Muscle of back (tissue), 13 donors: ENCODE measurements at places on chromosomes 3 and 15.
A peak's percentile ranks its signal among the peaks of the same experiment; 100 is the strongest.

- DNase-seq = no peak
Measured at GRCh38 chr3:101119535-101119934, 126.3 kb upstream of the ABI3BP start.

- peak; percentile 4 for DNase-seq
Measured at GRCh38 chr3:23112491-23112890, 90.6 kb upstream of the UBE2E2 start.

DNA sequence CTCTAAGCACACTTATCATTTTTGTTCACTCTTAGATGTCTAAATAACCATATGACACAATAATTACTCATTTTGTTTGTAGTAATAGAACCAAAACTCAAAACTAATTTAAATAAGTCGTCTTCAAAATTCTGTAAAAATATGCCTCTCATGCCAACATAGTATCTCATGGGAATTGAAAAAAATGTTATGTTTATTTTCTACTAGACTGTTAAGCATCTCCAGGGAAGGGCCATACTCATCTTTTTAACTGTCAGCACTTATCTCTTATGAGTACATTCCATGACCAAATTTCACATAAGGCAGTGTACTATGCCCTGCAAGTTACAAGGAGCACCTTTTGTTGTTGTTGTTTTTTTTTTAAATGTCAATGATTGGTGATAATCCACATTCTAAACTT lies 18.3 kb upstream of the USF3 start:
- no peak for DNase-seq

DNA sequence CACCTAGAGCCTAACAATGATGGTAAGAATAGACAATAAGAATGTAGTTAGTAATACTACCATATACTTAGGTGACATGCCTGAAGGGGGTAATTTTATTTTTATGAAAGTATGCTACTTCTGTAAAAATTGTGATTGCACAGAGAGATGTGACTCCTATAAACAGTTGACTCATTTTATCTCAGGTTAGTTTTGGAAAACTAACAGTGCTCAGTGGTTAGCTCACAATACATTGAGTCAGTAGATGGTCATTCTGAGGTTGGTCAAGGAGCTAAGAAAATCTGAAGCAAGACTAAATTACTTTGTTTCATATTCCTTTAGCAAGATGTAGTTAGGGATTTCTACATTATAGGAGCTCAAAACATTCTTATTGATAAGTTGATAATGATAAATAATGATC lies 271.0 kb downstream of the EDEM1 start:
- DNase-seq = no peak

- no peak for DNase-seq
Measured at GRCh38 chr15:25838191-25838870, 24.8 kb downstream of the ATP10A start.

DNA sequence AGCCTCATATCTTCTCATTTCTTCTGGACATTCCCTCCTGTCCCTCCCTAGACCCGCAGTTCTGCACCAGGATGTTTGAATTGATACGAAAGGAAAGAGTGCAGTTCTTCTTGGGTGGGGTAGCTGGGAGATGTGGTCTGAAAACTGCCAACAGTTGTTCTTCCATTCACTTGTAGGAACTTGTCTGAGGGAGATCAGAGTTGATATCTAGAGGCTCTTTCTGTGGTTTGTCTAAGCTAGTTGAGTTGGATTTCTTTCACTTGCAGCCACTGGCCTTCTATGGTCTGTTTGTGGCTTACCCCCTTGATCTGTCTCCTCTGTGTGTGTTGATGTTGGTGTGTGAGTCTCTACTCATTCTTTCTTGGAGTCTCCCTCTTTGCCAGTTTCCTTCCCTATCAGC lies 42.5 kb upstream of the PIK3CB start:
- DNase-seq = no peak

DNA sequence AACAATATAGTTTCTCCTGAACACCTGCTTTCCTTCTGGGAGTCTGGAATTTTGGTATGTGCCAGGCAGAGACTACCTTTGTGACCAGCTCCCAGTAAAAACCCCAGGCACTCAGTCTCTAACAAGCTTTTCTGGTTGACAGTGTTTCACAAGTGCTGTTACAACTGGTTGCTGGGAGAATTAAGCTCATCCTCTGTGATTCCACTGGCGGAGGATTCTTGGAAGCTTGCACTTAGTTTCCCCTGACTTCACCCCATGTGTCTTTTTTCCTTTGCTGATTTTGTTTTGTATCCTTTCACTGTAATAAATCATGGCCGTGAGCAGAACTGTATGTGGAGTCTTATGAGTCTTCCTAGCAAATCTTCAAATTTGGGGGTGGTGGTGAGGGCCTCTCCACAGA lies 5.7 kb upstream of the TAGLN3 start:
- DNase-seq = no peak
